H9 (cell line): ENCODE measurements at places on chromosomes 3 and 15. TPM values are rescaled to one million over a fixed set of nuclear protein-coding genes. Genes with fewer than 3 reads are reported as not detected.

The NR2F2 gene
- total RNA-seq: 0.24 TPM in 1 of 2 replicates, not detected in the other

GRCh38 chr15:78638658-78639314, 2.2 kb downstream of the CHRNB4 start:
- peak; percentile 82 for DNase-seq

The ZBBX gene
- total RNA-seq: 1.6 and 2.4 TPM in 2 replicates

The ADAMTSL3 gene
- total RNA-seq: 0.39 and 0.77 TPM in 2 replicates

The ARPP21 gene
- total RNA-seq: not detected in 2 replicates
